ENCODE measurements at places on chromosomes 2 and 18.

DNA sequence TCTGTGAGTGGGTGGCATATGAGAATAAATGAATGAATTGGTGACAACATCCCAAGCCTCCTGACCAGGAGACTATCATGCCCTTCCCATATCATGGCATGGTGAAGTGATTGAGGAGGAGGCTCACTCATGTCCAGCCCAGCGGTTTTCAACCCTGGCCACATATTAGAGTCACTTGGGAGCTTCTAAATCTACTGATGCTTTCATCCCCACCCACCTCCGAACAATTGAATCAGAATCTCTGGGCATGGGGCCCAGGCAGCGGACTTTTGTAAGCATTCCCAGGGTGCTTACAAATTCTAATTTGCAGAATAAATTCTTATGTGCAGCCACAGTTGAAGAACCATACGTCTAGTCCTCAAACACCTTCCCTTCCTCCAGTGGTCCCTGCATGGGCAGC lies 81.7 kb upstream of the SEC11C start:
- no peak for DNase-seq

GRCh38 chr18:62101321-62101721 lies 85.5 kb downstream of the PIGN start:
- DNase-seq = no peak

- no peak for DNase-seq
Observed at GRCh38 chr18:49910986-49911385, 97.7 kb upstream of the ACAA2 start.

DNA sequence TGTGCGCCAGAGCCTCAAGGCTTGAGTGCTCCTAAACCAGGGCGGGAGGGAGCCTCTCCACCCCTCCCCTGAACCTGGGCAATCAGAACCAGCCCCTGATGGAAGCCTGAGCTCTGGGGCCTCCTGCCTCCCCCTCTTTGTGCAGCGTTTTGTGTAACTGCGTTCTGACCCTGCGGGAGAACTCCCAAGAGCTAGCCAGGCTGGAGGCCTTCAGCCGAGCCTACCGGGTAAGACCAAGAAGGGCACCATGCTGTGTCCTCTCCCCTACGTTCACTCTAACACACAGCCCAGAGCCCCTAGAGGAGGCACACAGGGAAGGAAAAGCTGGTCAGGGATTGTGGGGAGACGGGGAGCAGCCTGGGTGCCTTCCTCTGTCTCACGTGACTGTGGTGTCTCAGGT lies 108.0 kb downstream of the PLB1 start:
- no peak for DNase-seq

GRCh38 chr18:58180172-58180571 lies 136.1 kb downstream of the NEDD4L start:
- no peak for DNase-seq

- no peak for DNase-seq
Observed at GRCh38 chr18:55382277-55382805, 205.7 kb downstream of the TCF4 start.

DNA sequence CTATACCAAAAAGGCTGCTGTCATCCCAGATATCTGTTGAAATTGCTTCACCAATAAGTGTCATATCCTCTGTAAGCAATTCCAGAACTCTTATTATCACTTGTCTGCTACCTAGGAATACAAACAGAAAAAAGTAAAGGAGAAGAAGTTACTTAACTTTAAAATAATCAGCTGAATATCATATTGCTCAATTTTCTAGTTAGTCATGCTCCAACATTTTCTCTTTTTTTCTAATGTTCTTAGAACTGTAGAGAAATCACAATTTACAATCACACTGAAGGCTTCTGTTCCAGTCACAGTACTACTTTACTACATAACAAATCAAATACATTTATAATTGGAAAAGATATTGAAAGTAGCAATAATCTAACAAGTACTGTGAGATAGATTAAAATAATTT lies 17.4 kb downstream of the RTTN start:
- DNase-seq = no peak

DNA sequence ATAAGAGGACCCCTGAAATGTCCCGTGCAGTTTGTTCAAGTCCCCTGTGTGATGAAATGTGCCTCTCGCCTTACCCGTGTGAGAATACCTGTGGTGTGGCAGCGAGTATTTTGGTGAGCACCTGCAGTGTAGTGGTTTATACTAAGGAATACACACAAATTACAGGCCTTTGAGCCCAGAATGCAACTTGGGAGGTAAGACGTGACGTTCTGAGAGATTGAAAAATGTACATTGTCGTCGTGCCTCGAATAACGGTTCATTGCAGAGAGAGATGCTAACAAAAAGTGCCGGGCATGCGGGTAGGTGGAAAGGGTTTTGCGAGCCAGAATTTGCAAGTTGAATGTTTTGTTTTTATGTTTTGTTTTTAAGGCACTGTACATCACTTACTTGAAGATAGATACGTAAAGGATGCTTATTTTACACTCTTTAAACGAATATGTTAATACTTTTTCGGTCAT lies 867 bp downstream of the RBBP8 start:
- no peak for DNase-seq

DNA sequence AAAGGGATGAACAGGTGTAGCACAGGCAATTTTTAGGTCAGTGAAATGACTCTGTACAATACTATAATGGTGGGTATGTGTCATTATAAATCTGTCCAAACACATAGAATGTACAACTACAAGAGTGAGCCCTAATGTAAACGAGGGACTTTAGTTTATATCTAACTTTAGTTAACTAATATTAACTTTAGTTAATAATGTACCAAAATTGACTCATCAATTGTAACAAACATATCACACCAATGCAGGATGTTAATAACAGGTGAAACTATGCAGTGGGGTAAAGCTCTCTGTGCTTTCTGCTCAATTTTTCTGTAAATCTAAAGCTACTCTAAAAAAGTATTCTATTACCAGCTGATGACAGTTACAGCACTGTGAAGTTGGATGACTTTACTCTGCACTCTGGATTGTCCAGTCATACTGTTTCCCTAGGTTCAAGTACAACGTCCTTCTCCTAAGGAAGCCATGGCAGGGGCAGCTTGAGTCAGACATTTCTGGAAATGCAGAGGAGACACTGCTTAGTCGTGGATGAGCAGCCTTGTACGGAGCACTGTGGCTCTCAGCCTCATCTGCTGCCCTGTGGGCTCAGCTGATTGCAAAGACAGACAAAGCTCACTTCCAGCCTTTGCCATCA lies 26.1 kb downstream of the TGFA start:
- no peak for DNase-seq

GRCh38 chr2:134482131-134482723 lies 228.4 kb downstream of the MGAT5 start:
- DNase-seq = no peak

- DNase-seq = no peak
Observed at GRCh38 chr2:237556773-237557632, 9.4 kb upstream of the PRLH start.

GRCh38 chr18:25056429-25056828 lies 295.5 kb downstream of the ZNF521 start:
- peak; percentile 19 for DNase-seq

- no peak for DNase-seq
Observed at GRCh38 chr2:169983506-169983905, 156.3 kb downstream of the UBR3 start.

GRCh38 chr18:79608069-79608468 lies 71.5 kb upstream of the CTDP1 start:
- DNase-seq = no peak

DNA sequence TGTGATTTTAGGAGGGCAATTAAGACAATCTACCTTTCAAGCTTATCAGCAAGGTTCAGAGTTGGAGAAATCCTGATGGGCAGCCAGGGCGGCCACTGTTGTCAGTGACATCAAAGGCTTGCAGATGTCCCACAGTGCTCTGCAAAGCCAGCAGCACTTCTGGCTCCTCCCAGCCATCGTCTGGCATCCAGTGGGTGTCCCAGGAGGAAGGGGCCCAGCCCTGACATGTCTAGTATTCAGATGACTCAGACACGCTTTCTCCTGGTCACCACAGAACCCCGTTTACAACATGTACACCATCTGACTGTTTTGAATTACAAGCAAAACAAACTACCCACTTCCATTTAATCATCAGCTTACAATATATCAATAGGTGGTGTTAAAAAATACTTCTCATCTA lies 61.4 kb downstream of the CYRIA start:
- no peak for DNase-seq

DNA sequence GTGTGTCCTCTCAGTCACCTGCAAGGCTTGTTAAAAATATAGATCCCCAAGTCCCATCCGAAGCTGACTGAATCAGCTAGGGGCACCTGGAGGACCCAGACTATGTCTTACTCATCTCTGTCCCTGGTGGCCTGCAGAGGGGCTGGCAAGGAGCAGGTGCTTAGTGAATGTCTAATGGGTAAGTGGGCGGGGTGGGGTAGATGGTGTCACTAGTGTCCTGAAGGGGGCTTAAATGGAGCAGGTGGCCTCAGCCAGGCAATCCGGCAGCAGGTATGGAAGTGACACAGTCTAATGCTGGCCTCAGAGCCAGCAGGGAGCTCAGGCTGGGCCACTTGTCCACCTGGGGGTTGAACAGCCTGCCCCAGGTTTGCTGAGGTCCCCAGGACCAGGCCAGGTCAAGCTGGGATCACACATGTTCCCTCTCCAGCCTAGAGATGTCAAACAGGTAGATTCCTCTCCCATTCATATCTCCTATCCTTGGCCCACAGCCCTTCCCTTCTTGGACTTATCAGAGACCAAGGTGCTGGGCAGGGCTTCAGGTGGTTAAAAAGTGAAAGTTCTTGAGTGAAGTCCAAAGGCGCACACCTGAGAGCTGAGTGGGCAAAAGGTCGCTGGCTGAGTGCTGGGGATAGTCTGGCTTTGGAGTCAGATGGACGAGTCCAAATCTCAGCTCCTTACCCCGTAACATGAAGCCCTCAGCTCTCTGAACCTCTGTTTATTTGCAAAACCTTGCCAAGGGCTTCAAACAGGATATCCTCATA lies 1.7 kb downstream of the STEAP3 start:
- DNase-seq = no peak

- no peak for DNase-seq
Observed at GRCh38 chr2:1868683-1869141, 124.4 kb upstream of the PXDN start.

DNA sequence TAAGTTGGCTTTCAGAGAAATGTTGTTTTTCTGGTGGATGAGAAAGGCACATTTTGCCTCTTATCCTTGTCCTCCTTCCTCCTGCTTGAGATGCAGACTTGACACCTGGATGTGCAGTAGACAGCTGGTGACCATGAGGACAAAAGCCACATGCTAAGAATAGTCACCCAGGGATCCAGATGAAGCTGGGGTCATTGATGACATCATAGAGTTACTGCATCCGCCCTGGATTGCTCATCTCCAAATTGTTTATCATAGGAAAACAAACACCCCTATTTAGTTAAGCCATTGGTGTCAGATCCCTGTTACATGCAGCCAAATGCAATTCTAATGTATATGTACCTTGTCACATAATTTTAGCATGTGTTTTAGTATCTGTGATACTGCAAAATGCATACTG lies 16.3 kb upstream of the SLC1A4 start:
- DNase-seq = peak; percentile 15

GRCh38 chr2:3010001-3010400 lies 367.6 kb downstream of the EIPR1 start:
- DNase-seq = no peak

GRCh38 chr18:24937639-24938275 lies 414.2 kb downstream of the ZNF521 start:
- DNase-seq = no peak

GRCh38 chr2:239475161-239476028 lies 74.6 kb upstream of the HDAC4 start:
- no peak for DNase-seq

GRCh38 chr18:40851014-40851429 lies 1104.0 kb upstream of the PIK3C3 start:
- DNase-seq = no peak

DNA sequence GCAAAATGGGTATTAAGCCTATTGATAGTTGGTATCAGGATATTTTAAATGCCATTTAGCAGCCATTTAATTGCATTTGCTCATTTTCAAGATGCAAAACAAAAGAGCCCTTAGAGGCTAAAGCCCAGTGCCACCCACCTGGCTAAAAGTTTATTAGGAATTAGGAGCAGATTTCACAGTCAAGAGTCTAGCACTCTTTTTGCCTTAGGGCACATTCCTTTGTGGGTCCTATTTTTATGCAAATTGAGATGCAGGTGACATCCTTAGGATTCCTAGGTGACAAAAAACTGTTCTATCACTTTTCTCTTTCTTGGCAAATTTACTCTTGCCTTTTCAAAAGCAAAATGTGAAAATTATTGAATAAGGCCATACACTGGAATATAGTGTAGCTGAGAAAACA lies 42.0 kb downstream of the CTNNA2 start:
- no peak for DNase-seq

DNA sequence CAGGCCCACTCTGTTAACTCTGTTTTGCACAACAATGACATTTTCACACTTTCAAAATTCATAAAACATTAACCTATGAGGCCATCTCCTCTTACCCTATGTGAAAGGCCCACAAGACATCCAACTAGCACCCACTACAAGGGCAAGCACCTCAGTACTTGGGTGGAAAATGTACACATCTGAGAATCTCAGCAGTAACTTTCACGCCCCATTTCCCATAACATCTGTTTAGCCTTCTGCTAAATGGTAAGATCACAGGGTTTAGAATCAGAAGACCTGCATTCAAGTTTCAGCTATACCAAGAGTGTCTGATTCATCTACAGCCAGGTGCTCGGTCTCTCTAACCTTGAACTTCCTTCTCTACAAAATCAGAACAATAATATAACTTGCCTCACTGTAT lies 89.2 kb downstream of the SP100 start:
- no peak for DNase-seq

DNA sequence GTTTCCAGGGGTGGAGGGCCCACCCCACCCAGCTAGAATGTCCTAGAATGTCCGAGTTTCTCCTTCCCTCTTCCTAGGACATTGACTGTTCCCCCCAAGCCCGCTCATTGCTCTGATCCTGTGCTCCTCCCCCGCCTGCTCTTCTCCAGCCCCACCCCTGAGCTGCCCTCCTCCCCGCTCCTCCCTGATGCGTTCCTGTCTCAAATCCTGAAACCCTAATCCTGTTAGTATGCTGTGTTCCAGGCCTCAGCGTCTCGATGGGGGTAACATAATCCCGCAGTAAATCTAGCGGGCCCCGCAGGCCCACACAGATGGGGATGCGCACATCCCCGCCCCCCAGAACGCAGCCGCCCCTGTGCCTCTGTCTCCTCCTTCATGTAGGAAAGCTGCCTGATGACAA lies 51.3 kb downstream of the NRP2 start:
- no peak for DNase-seq

GRCh38 chr2:66948234-66948633 lies 448.9 kb upstream of the ETAA1 start:
- DNase-seq = no peak

DNA sequence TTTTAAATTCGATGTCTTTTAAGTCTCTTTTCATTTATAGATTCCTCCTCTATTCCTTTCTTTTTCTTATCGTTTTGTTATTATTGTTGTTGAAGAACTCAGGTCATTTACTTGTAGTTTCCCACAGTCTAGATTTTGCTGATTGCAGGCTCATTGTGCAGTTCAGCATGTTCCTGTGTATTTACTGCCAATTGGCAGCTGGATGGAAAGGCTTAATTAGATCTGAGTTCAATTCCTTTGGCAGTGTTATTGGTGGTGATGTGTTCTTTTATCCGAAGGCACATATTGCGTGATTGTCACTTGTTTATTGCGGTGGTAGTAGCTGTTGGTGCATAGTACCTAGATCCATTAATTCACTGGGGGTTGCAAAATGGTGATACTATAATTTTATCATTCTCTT lies 180.7 kb downstream of the BABAM2 start:
- no peak for DNase-seq

- DNase-seq = no peak
Observed at GRCh38 chr2:120182019-120182560, 41.1 kb downstream of the TMEM185B start.
